RPMI7951 (cell line): ENCODE measurements at places on chromosomes 2 and 18.

DNA sequence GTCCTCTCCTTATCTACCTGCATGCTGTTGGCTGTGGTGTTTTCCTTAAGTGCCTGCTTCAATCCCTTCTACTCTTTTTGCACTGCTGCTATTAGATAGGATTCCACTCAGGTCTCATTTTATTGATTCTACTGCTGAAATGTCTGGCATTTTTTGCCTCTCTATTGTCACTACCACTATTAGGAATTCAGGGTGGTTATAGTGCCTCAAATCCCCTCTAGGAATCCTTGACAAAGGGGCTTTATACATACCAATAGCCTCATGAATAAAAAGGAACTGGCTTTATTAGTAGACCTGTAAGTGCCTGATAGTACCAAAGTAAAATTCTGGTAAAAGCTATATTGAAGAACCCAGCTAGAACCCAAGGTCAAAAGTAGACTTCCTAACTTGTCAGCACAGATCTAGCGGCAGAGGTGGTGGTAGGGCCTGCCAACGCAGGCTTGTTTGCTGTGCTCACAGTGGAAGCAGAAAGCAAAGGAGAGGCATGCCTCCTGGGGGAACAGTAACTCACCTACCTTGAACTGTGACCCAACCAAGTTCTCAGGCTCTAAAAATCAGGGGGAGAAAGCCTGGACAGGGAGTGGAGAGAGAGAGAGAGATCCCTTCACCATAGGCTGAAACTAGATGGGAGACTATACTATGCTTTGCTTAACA lies 200.8 kb downstream of the RAB3GAP1 start:
- no peak for DNase-seq

DNA sequence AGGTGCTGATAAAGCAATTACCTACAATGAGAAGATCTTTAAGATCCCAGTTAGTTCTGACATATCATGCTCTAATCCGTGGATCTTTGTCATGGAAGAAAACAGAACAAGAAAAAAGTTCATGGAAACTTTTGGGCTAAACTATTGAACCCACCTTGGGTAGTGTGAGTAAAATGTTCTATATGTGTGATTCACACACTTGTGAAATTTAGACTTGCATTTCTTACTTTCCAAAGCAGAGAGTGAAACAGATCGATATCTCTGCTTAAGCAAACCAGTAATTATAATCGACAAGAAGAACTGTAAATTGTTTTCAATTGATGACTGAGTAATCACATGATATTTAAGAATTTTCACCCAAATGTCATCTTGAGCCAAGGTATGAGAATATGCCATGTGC lies 214.2 kb downstream of the HRH4 start:
- no peak for DNase-seq

DNA sequence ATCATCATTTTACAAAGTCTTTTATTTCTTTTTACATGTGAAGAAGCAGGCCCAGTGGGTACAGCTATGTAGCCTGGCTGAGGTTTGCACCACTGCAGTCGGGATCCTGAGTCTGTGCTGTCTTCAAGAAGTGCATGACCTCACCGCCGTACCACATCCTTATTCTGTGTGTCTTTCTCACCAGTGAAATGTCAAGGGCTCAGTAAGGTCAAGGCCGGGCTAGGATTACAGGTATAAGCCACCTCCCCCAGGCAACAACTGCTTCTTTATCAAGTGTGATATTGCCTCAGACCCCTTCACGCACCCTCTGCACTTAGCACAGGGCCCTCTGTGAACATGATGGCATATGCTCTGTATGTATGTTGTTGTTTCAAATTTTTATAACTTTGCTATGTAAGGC lies 76.7 kb downstream of the PIEZO2 start:
- DNase-seq, result no peak

DNA sequence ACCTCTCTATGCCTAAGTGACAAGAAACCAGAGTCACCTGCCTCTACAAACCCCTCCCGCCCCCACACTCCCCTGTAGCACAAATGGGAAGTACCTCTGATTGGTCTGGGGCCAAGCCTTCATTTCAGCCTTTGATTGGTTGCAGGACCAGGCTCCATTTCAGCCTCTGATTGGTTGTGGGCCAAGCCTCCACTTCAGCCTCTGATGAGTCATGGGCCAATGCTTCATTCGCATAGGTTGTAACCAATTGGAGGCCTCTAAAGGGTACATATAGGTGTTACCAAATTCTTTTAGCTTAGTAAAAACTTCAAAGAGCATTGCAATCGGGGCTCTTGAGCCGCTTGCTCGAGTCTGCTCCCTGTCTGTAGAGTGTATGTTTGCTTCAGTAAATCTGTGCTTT lies 25.0 kb downstream of the CCDC102B start:
- DNase-seq, result peak; percentile 56

DNA sequence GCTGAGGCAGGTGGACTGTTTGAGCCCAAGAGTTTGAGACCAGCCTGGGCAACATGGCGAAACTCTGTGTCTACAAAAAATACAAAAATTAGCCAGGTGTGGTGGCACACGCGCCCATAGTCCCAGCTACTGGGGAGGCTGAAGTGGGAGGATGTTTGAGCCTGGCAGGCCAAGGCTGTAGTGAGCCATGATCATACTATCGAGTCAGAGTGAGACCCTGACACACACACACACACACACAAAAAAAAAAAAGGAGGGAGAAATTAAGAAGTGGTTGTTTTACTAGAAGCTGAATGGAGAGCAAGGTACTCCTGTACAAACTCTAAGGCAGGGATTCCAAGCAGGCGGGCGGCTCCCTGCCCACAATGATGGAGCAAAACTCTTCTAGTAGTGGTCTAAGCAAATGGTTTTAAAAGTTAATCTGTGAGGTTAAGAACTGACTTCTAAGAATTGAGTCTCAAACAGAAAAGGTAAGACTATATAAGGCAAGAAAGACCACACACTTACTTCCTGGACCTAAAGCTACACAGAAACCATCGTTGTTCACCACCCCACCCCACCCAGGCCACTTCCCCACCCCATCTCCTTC lies 2.6 kb downstream of the ANKRD44 start:
- no peak for DNase-seq

DNA sequence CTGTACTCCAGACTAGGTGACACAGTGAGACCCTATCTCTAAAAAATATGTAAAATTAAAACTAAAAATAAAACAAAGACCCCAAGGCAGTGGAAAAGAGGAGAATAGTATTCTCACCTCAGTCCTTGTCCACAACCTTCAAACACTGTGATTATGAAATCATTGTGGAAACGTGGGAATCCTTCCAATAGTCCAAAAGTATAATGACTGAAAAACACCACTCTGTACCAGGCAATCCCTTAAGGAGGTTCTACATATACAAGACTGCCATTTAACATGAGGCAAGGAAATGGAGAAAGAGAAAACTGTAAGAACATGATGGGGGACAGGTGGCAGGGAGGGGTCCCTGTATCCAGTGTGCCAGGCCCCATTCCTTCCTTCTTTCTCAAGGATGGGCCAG lies 66.1 kb downstream of the ACVR1 start:
- no peak for DNase-seq

GRCh38 chr2:1140389-1141003 lies 189.8 kb downstream of the SNTG2 start:
- DNase-seq, result peak; percentile 16

GRCh38 chr2:6314218-6314960 lies 551.3 kb downstream of the CMPK2 start:
- DNase-seq, result no peak

DNA sequence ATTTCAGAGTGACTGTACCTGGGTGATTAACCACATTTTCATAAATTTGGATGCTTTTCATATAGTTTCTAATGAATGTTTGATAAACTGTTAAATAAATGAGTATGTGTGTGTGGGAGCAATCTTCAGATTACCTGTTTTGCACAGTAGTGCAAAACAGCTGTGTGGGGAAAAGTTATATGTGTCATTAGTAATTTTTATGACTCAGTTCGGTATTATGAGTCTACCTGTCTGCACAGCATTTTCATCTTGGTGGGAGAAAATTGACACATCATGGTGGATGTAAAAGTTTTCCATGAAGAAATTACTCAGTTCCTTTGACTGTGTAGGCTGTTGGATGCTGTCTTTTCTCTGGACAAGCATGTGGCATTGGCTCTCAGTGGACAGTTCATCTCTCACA lies 43.8 kb downstream of the LTBP1 start:
- DNase-seq, result no peak

- no peak for DNase-seq
Measured at GRCh38 chr2:122218596-122218995, 463.1 kb downstream of the TSN start.

DNA sequence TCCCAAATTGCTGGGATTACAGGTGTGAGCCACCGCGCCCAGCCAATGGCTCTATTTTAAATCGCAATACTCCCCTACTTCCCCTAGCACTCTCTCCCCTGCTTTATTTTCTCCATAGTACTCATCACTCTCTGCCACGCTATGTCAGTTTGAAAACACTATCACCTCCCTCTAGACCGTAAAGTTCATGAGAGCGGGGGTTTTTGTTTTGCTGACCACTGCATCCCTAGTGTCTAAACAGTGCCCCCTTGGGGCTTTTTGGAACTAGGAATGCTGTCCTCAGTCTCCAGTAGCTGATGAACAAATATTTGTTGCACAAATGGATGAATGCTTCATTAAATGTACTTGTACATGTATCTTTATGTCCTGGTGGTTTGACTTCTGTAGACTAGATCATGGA lies 44.1 kb downstream of the ATOH8 start:
- DNase-seq, result peak; percentile 63

DNA sequence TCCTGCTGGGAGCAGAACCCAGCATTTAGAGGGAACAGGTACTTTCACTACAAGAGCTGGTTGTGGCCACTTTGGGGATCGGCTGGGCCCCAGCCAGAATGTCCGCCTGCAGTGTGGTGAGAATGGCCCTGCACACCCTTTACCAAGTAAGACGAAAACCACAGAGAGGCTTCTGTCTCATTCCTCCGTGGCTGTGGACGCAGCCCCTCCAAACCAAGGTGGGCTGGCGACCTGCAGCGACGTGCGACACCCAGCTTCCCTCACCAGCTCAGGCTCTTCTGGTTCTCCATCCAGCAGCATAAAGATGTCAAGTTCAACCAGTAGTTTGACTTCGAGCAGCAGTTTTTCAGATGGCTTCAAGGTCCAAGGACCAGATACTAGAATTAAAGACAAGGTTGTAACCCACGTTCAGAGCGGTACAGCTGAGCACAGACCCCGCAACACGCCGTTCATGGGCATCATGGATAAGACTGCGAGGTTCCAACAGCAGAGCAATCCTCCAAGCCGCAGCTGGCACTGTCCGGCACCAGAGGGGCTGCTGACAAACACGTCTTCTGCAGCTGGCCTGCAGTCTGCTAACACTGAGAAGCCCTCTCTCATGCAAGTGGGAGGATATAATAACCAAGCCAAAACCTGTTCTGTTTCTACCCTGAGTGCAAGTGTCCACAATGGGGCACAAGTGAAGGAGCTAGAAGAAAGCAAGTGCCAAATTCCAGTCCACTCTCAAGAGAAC lies 56.2 kb downstream of the WDSUB1 start:
- no peak for DNase-seq

DNA sequence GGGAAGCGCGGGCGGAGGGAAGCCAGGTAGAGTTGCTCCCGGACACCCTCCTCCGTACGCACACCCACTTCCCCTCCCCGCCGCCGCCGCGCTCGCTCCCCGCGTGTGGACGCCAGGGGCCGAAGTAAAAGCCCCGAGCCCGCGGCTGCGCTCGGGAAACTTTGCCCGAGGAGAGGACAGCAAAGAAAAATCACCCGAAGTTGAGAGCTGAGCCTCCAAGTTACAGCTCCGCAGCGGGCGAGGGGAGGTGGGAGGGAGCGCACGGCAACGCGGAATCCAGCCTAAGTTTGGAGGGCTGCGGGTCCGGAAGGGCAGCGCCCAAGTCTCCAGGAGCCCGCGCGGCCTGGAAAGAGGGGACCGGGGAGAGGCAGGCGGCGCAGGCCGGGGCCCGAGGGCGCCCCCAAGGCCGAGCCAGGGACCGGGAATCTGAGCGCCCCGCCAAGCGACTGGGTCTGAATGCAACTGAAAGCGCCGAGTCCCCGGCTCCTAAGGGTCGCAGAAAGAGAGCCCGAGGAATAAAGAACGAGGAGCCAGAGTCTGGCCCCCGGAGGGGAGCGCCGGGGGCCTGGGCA lies 706 bp upstream of the BCL11A start:
- DNase-seq, result no peak

GRCh38 chr18:32683044-32683443 lies 89.8 kb downstream of the KLHL14 start:
- no peak for DNase-seq

- peak; percentile 19 for DNase-seq
Measured at GRCh38 chr2:176385838-176386237, 116.6 kb downstream of the MTX2 start.

DNA sequence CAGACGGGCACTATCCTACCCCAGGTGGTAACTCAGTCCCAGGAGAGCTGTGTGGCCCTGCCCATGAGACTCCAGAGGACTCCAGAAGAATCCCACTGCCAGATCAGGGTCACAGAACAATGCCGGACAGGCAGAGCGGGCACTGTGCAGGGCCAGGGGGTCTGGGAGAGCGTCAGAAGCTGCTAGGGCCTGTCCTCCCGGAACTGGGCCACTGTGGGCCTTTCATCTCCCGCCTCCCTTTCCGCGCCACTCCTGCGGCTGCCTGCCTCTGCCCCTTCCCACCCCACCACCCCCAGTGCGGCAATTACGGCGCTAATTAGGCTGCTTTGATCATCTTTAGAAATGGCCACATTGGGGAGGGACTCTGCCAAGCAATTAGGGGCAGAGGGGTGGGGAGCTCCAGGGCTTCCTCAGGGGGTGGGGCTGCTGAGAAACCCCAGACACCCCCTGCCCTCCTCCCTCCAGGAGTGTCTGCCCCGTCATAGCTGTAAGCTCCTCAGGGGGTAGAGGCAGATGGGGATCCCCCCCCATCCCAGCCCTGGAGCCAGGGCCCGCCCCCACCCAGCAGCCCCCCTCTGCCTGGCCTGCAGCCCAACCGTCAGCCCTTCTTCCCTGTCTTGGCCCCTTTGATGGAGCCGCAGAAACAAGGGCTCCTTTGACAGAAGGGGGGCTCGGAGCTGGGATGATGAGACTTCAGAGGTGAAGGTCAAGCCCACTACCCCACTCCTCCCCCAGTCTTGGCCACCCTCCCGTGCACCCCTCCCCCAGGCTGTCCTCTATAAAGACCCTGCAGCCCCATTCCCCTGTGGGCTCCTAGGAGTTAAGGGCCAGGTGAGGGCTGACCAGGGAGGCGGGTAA lies at the start of gene PRSS56:
Gene PRSS56 (plus strand): TSS at position 808 of the 858 bp plus-strand sequence. CDS start 211 bp downstream, outside the sequence.
- DNase-seq, result no peak

DNA sequence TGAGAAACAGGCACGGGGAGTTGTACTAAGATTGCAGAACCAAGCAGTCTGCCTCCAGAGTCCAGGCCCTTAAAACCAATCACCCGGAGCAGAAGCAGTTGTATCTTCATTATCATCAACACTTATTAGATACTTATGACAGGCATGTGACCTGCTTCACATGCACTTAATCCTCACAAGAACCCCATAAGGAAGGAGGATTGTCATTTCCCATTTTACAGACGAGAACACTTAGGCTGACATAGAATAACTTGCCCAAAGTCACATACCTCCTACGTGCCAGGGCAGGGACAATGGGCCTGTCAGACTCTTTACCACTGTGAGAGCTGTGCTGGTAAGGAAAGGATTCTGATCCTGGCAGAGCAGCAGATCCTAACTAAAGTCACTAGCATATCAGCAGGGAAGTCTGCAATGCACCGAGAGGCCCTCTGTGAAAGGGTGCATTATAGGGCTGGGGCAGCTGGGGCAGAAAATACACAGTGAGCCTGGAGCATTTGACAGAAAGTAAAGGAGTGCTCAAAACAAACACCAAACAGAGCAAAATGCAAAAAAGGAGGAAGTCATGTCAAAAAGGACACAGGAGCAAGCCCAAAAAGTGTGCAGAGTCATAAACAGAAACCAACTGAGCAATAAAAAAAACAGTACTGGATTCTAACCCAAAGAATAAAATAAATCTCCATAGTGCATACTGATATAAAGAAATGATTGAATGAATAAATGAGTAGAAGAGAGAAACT lies 55.9 kb upstream of the SP3 start:
- DNase-seq, result no peak

GRCh38 chr2:191927991-191928390 lies 81.1 kb upstream of the CAVIN2 start:
- DNase-seq, result peak; percentile 66
